ENCODE measurements at places on chromosomes 11 and 22.

DNA sequence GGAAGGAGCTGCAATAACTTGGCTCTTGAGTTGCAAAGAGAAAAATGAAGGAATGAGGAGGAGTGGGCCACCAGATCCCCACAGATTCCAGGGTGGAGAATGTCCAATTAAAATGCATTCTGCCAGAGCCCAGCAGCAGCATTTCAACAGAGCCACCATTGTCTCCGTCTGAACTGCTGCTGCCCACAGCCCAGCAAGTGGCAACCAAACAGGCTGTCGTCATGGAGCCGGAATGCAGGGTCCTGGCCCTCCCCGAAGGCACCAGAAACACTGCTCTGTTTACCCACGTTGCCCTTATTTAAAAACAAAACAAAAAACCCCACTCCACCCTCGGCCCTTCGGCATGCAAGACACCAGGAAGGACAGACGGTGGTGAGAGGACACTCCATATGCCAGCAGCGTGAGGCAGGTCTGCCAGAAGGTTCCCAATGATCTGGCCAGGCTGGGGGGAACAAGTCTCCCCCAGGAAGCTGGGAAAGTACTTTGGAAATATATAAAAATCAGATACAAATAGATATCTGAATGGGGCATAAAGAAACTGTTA lies 32.5 kb downstream of the PLEKHA7 start:
- DNase-seq, result no peak

GRCh38 chr11:10499452-10499851 lies 41.5 kb downstream of the RNF141 start:
- no peak for DNase-seq

DNA sequence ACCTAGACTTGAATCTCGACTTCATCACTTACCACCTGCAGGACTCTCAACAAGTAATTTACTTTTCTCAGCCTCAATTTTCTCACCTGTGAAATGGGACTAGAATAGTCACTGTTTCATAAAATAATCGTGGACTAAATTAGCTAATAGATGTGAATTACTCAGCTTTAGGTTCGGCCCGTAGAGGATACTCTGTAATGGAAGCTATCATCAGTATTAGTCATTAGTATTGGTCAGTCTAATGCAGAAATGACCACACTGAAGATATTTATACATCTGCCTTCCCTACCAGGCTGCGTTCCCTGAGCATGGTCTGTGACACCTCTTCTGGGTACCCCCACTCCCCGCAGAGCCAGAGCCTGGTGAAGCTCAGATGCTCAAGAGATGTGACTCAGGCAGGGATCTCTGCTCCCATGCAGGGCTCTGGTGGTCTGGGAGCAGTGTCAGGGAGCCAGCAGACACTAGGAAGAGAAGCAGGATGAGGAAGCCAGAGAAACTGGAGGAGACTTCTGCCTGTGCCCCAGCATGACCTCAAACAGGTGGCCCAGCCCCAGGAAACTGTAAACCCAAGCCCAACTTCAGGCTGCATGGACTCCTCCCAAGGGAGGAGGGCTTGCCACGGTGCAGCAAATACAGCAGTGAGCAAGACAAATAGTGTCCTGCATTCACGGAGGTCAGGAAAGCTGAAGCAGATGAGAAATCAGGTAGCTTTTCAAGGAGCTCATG lies 88.0 kb upstream of the E2F8 start:
- DNase-seq, result no peak

DNA sequence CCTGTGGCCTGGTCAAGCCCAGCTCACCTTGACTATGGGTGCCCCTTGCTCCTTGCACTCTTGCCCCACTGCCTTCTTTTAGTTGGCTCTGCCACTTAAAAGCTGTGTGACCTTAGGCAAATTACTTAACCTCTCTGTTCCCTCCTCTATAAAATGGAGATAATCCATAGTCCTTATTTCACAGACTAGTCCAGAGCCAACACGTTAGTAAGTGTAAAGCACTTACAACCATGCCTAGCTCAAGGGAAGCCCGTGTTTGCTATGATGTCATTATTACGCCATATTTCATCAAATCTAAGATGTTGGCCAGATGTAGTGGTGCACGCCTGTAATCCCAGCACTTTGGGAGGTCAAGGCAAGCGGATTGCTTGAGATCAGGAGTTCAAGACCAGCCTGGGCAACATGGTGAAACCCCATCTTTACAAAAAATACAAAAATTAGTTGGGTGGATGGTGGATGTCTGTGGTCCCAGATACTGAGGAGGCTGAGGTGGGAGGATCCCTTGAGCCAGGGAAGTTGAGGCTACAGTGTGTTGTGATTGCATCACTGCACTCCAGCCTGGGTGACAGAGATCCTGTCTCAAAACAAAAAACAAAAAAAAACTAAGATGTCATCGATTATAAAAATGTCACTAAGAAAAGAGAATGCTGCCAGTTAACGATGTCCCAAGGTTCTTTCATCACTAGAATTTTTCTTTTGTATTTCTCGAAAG lies 2.3 kb upstream of the CCDC88B start:
- no peak for DNase-seq

DNA sequence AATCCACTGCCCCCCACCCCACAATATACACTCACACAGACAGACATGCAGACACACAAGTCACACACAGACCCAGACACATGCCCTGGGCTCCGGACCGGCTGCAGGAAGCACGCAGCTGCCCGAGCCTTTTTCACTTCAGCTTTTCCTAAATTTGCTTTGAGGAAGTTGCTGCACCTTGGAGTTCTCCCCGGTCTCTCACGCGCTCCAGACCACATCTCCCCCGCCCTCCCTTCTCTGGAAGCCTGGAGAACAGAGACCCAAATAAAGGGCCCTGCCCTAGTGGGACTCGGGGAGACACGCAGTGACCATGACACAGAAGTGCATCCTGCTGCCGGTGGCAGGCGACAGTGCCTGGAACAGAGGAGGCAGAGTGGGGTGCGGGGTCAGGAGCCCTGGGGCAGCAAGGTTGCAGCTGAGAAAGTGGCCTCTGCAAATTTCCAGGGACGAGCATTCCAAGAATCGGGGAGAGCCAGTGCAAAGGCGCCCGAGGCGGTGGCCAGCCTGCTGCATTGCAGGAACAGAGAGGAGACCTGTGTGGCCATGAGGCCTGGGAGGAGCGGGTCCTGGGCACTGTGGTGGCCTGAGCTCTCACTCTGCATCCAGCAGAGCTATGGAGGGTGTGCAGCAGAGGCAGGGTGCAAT lies 19.1 kb downstream of the RPL3 start:
- DNase-seq, result no peak

- no peak for DNase-seq
Observed at GRCh38 chr11:2760196-2760871, 60.5 kb upstream of the KCNQ1OT1 start.

DNA sequence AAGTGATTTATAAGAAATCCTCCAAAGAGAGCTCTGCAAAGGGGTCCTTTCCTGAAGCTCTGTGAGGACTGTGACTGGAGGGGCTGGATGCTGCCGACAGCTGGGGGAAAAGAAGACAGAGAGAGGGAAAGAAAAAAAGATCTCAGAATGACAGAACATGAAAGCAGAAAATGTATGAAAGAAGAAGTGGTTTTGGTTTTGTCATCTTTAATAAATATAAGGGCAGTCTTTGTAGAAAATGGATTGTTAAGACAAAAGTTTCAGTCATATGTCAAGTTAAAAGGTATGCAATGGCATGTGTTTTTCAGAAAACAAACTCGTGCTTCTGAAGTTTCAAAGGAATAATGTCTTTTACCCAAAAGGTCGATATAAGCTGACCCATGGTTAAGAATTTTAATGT lies 105.5 kb downstream of the CCDC83 start:
- DNase-seq, result no peak

Data from NCI-H2171 (cell line).